ENCODE measurements at places on chromosomes 7 and 10.

DNA sequence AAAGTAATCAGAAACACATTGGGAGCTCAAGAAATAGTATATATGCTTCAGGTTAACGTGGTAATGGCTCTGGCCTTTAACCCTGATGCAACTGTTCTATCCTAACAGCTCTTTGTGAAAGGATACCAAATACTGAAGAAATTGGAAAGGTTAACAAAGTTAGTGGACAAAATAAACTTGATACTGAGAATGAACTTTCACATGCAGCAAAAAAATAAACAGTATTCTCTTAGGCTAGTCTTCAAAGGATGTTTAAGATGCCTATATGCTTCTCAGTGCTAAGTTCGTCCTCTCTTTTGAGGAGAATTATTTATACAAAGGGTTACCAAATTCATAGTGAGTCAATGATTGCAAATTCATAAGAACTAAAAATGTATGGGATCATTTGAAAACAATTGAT lies 256.2 kb upstream of the FERD3L start:
- DNase-seq = no peak

GRCh38 chr10:24256619-24257107 lies 47.7 kb downstream of the KIAA1217 start:
- DNase-seq = no peak

- no peak for DNase-seq
Measured at GRCh38 chr7:93884541-93884940, 6.0 kb downstream of the TFPI2 start.

- no peak for DNase-seq
Measured at GRCh38 chr7:40644454-40645188, 509.8 kb downstream of the SUGCT start.

GRCh38 chr7:131608116-131608500 lies 51.7 kb upstream of the PODXL start:
- no peak for DNase-seq

DNA sequence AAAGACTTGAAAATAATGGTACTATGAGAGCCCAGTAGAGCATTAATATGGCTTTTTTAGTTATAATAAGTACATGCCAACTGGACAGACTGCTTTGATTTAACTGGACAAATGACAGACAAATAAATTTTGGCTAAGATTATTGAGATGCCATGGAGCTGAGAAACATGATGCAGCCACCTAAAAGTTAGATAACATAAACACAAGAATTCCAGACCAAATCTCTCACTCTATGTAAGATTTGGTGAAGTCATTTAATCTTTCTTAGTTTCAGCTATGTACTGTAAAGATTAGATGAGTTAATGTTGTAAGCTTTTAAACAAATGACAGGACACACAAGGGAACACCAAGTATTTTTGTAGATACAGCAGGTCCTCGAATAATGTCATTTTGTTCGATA lies 118.2 kb downstream of the CACNA2D1 start:
- DNase-seq = no peak

DNA sequence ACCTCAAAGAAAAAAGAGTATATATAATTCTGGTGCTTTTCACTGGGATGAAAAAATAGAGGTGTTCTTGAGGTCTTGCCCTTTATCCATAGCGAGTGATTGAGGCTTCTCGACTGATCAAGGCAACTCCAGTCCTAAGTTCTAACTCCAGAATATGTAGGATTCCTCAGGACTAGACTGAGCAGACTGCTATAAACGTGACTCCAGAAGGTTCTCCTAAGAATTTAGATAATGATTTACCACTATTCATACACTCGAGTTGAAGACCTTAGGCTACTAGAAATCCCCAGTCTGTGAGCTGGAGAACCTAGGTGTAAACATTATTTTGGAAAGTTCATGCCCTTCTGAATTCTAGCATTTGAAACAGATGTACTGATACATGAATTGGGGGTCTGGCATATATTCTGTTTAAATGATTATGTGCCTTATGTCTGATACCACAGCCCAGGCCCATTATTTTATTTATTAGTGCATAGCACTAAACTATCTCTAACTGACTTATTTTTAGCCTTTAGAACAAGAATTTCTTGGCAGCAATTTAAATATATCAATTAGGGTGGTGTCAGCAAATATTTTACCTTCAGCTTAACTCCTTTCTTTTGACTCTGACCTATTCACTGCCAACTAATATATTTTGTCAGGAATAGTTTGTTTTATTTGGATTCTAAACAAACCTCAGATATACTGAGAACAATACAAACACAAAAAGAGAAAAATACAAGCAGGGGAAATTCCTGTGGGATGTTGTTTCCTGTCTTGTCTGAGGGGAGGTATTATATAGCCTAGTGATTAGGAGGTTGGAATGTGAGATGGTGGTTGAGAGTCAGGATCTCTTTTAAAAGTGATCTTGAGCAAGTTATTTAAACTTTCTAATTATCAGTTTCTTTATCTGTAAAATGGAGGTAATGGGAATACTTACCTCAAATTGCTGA lies 75.8 kb downstream of the PODXL start:
- DNase-seq = no peak

DNA sequence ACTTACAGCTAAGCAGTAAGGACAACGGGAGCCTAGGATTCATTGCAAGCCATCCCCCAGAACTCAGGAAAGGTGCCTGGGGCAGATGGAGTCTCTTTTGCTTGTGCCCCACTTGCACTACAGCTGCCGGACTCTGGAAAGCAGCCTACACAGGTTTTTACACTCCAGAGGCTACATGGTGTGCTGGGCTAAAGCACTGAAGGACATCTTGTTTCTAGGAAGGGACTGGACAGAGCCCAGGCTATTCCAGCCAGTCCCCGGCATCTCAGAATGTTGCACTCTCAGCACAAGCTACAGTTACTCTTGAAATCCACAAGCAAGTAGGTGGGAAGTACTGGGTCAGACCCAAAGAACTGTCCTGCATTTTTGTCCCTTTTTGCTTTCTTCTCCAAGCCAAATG lies 333.1 kb downstream of the TNS3 start:
- no peak for DNase-seq

DNA sequence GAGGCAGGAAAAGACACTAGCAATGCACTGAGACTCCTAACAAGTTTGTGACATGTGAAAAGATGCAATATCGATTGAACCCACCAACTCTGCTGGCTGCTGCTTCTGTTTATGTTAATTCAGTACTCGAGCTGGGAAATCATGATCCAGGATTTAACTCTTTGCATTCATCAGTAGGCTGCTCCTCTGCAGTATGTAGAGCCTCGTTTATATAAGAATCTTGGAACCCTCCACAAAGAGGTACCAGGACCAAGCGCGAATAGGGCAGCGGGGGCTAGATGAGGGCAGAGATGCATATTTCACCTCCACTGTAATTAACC lies 7.8 kb downstream of the PRKAG2 start:
- no peak for DNase-seq

GRCh38 chr10:10434312-10434711 lies 583.4 kb upstream of the CELF2 start:
- no peak for DNase-seq

DNA sequence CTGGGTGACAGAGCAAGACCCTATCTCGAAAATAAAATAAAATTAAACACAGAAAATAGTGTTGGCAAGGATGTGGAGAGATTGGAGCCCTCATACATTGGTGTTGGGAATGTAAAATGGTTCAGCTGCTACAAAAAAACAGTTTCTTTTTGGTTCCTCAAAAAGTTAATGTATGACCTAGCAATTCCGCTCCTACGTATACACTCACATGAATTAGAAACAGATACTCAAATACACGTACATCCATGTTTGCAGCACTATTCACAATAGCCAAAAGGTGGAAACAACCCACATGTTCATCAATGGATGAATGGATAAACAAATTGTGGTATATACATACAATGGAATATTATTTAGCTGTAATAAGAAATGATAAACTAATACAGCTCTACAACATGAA lies 28.4 kb upstream of the CHCHD3 start:
- no peak for DNase-seq

DNA sequence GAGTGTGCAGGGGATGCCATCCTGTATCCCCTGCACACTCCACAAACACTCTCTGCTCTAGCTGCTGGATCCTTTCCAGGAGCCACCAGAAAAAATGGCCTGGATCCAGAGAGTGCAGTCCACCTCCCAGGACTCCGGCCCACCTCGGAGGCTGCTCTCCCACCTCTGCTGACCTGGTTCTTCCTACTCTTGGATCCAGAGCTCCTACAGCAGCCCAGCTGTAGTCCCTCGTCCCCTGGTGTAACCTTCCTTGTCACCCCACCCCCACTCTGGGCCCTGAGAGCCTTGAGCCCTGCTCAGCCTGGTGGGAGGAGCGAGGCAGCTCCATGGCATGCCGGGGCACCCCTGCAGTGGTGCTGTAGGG lies 54.4 kb downstream of the GOLGA7B start:
- DNase-seq = no peak

- no peak for DNase-seq
Measured at GRCh38 chr10:81570349-81570748, 304.6 kb upstream of the NRG3 start.

GRCh38 chr10:19449860-19450259 lies 366.4 kb upstream of the PLXDC2 start:
- no peak for DNase-seq

DNA sequence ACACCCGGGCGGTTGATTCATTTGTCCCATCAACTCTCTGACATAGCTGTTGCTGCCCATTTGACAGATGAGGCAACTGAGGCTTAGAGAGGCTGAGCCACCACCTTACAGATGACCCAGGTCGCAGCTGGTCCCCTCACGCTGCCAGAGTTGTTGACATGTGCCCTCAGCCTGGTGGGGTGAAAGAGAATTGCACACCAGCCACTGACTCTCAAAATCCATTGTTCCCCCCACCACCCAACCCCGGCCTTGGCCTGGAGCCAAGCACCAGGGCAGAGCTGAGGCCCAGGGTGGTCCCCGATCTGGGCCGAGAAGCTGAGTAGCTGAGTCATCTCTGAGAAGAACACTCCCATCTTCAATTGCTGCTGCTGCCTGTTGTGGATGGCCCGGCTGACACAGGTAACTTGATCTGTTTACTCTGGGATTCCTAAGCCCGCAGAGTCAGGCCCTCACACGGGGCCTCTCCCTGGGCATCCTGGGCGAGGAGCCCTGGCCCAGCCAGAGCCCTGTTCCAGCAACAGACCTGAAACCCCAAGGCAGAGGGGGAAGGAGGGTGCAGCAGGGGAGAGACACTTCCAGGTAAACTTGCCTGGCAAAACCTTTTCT lies 27.5 kb downstream of the PVRIG start:
- no peak for DNase-seq

DNA sequence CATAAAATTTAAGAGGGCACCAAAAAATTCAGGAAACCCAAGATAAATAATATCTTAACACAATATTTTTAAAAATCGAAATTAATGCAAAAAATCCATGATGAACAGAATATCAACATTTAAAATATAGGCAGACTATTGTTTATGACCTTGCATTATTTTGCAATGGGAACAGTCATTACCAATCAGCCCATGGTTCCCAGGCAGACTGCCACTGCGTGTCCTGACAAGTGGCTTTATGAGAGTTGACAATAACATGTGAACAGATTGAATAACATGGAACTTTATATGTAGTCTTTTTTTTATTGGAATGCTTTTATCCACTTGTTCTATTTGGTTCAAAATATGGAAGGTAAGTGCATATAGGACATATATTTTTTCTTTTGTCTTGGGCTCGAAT lies 3.1 kb upstream of the AVPI1 start:
- DNase-seq = no peak

DNA sequence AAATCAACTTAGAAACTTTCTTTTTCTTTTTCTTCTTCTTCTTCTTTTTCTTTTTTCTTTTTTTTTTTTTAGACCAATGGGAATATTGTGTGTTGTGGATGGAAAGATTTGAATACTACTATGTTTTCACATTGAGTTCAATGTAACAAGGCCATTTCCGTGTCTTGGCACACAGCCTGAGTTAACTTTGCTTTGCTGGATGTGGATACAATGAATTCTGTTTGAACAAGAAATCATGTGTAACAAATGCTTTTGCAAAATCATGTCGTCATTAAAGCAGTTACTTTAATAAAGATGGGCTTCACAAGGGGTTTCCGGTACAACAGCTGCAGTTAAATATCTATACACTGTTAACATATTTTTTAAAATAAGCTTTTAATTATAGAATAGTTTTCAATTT lies 13.5 kb upstream of the ENTPD1 start:
- no peak for DNase-seq

GRCh38 chr7:157700231-157701005 lies 363.6 kb downstream of the DNAJB6 start:
- DNase-seq = no peak

DNA sequence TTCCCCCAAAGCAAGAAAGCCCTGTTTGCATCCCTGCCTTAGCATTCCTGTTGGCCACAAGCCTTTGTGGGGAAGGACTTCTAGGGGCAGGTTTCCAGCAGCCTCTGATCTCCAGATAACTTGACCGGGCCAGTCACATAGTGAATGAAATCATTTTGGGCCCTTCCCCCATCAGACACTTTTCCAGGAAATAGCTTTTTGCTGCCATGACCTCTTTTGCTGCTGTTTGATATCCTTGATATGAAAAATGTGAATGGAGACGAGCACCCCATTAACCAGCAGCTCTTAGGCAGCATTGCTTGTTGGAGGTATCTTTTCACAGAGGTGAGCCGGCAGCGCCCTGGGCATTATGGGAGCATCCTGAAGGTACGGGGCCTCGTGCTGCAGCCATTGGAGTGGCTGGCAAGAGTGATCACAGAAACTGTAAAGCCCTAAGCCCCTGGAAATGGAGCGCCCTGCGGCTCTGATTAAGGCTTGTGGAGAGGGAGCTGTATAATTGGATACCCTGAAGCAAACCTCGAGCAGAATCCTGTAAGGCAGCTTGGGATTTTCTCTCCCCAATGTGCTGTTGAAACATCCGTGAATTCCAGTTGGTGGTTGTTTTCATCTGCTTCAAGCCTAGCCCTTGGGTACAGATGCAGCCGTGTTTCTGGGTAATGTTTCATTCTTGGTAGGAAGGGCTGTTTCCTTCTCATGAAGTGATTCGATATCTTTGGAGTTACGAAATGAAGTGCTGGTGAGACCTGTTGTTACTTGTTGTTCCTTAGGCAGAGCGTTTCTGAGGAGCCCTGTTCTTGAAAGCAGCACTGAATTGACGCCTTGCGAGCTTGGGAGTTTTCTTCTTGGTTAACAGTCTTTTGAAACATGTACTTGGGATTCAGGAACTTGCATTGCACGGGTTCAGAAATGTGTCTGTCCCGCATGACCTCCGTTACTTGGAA lies 179.0 kb downstream of the PTEN start:
- no peak for DNase-seq

DNA sequence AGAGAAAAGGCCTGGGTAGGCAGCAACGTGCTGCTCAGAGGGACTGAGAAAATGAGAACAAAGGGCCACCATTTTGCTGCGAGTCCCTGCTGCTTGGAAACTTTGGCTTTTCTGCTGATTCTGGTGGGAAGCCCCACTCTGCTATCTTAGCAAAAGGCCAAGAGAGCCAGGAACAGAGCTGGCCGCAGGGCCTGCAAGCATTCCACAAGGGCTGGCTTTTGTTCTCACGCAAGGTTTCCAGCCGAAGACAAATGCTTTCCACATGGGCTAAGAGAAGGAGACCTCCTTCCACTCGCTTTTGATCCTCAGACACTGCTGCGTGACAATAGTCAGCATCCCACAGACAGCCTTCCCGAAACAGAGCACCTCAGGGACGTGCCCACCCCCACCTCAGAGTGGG lies 163.1 kb downstream of the ARHGAP12 start:
- no peak for DNase-seq

- no peak for DNase-seq
Measured at GRCh38 chr7:85521108-85521694, 334.3 kb upstream of the SEMA3D start.

GRCh38 chr10:118965645-118966044 lies 63.9 kb upstream of the NANOS1 start:
- no peak for DNase-seq
